ENCODE measurements at places on chromosomes 1 and 21.

- DNase-seq: no peak
These were observed 36.5 kb downstream of the MACO1 start for GRCh38 chr1:25467193-25467592.

DNA sequence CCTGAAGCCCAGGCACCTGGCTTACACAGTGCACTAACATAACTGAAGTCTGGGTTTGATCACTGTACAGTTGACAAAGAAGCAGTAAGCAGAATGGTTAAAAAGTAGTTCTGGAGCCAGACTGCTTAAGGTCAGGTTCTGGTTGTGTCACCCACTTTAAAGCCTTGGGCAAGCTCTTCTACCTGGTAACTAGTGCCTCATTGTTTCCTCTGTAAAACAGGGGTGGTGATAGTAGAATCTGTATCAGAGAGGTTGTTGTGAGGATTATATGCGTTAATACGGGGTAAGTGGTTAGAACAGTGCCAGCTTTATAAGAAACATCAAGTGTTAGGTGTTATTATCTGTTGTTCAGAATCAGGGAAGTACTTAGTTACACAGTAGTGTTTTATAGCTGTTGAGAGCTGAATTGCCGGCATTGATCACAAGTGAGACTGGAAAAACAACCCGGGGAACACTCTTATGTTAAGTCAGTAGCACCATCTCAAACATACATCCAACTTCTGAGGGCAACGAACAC, 3.7 kb downstream of the BACH1 start:
- no peak for DNase-seq

- no peak for DNase-seq
These were observed 73.9 kb upstream of the VTCN1 start for GRCh38 chr1:117284399-117285215.

DNA sequence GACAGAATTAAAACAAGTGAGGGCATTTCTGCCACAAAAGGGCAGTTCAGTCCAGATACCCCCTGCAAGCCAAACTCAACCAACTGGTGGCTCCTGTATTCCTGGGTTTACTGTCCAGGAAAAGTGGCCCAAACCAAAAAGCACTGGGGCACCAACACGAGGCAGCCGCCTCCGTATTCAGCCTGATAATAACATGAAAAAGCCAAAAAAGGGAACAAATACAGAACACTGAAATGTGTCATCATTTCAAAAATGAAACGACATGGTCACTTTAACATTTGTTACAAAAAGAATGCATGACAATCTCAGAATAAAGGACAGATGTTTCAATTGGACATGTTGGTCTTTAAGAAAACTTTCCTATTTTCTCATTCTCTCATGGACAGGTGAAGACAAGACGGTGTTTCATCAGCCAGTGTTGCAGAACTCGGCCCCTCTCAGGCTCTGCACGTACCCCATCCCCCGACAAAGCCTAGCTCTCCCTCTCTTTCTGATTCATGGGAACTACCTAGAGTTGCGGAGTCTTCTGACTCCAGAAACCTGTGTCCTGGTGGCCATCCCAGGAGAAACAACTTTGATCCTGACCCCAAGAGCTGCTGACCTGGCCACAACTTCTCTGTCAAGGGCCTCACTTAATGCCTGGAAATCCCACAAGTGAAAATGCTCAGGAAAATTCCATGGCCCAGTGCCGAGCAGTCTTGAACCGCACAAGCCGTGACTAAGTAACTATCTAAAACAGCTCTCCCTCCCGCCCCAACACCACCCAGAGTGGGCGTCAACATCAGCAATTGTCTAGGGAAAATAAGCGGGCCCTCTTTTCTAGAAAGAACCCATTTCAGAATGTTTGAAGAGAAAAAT, 27.1 kb downstream of the ZBTB17 start:
- peak; percentile 67 for DNase-seq
